Activated naive CD8-positive, alpha-beta T cell treated with anti-CD3 and anti-CD28 coated beads, Interleukin-2, amount 50 U/mL, for 24 hours (primary cell): ENCODE measurements at places on chromosomes 7 and 10.

GRCh38 chr7:55591282-55591931 lies 19.1 kb upstream of the VOPP1 start:
- no peak for DNase-seq

DNA sequence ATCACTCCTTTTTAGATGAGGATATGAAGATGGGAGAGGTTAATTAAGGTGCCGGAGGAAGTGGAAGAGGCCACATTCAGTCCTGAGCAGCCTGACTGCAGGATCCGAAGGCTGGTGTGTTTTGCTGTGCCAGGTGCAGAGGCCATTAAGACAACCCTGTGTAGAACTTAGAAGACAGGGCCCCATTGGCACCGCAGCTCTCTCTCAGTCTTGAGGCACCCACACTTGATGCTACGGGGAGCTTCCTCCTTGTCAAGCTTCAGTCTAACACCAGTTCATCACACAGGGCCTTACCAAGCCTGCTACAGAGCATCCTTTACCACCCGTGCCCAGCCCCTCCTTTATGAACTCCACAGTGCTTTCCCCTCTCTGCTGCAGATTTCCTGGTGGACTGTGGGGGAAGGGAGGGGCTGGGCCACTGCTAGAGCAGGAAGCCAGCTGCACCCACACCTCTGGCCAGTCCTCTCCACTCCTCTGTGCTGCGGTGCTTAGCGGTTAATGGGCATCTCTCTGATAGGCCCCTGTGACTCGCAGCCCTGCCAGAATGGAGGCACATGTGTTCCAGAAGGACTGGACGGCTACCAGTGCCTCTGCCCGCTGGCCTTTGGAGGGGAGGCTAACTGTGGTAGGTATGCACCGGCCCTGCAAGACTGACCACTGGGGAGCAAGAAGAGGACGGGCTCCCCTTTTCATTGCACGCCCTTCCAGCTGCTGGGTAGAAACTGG lies 45.5 kb downstream of the VWA2 start:
- DNase-seq = no peak

DNA sequence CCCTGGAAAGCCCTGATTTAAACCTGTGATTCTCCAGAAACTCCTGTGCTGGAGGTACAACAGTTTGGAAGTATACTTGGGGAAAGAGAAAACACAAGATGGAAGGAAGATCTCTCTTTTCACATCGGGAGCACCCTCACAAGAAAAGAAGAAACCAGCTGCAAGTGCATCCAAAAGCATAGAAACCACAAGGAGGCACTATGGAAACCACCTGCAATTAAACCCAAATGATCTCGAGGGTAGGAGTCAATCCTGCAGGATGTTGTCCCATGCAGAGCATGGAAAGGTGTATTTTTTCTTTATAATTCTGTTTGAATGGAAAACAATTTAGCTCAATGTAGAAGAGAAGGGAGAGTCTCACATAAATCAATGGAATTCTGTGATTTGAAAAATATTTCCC lies 210.5 kb downstream of the TWIST1 start:
- no peak for DNase-seq

DNA sequence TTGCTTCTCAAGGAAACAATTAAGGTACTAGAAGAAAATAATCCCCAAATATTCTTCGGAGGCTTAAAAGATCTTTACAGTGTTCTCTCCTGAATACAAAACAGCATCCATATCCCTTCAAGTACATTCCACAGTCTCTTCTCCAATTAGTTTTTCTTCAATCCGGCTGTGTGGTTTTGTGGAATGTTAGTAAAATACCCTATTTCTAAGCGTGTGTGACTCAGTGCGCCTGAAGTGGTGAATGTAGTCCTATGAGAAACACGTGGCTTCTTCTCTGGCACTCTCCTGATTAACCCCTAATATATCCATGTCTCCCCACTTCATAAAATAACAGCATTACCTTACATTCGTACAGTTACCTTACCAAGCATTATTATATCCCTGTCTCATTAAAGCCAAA lies 570.2 kb downstream of the ARL4A start:
- no peak for DNase-seq

GRCh38 chr7:50837965-50838364 lies 55.3 kb upstream of the GRB10 start:
- no peak for DNase-seq

- no peak for DNase-seq
Measured at GRCh38 chr10:88541116-88541626, 41.9 kb downstream of the RNLS start.

DNA sequence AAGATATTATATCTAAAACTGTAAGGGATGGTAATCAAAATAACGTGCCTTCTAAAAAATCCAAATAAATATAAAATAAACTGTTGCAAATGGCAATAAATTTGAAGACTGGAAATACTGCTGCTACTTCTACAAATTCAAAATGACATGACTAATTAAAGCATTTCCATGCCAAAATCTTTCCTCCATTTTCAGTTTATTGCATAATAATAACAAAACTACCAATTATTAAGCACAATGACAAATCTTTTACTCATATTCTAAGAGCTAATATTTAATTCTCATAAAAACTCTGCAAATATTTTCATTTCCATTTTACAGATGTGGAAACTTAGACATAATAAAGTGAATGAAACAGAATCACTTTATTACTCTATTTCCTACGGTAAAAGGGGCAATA lies 38.8 kb upstream of the NEBL start:
- DNase-seq = no peak

- no peak for DNase-seq
Measured at GRCh38 chr7:88005191-88005590, 71.1 kb downstream of the ADAM22 start.
